Activated CD4-positive, alpha-beta T cell treated with anti-CD3 and anti-CD28 coated beads, Interleukin-2, amount 50 U/mL, for 48 hours (primary cell): ENCODE measurements at places on chromosomes 3 and 15.

DNA sequence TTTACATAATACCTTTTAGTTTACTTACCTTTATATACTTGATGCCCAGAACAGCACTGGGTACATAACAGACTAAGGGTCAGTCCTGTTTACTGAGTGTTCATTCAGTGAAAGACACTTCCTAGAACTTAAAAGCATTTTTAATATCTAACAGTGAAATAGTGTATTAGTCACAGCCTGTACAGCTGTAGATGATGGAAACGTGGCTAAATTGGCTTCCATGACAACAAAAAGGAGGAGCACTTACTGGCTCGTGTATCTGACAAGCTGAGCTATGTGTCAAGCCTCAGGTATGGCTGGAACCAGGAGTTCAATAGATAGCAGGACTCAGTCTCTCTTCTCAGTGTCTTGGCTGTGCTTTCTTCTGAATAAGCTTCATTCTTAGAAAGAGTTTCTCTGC is 40.2 kb downstream of the CMTM8 start:
- no peak for DNase-seq

DNA sequence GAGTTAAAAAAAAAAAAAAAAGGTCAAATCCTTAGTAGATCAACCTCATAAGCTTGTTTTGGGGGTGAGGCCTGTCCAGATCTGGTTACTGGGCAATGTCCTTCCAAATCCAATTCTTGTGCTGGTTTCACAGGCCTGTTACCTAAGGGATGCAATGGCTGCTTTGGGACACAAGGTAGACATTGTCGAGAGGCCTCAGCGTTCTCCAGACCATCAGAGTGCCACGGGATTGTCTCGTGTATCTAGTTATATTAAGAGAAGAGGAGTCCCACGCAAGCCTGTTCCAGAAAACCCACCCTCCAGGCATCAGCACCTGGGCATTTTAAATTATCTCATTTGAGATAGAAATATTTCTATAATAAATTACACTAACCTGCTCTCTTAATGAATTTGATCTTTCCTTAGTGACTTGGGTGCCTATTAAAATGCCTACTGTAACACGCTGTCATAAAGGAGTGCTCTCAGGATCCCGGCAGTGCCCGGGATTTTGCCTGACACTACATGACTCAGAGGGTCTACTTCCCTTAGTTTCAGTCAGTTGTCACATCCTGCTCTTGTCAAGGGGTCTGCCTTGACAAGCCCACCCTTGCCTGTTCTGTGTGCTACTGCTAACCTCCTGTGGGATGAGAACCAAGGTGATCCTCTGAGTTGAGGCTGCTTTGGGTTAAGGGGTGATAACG is 116.0 kb downstream of the LIPC start:
- no peak for DNase-seq

DNA sequence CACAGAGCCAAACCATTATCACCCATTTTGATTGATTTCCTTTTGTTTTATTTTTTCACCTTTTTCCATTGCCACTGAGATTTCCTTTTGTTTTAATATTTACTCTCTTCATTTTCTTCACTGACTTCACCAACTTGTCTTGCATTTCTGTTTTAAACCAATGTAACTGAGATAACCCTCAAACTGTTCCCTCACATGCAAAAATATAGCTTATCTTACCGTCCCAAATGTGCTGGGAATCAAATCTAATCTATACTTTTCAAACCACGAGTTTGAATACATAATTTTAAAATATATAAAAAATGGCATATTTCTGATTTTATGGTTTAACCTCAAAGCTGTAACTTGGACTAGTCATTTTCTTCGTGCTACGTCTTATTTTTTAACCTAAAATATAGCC is 143.8 kb downstream of the PLD1 start:
- DNase-seq, result no peak

- peak; percentile 46 for DNase-seq
Observed at GRCh38 chr15:31325595-31326155, 960 bp upstream of the KLF13 start.

DNA sequence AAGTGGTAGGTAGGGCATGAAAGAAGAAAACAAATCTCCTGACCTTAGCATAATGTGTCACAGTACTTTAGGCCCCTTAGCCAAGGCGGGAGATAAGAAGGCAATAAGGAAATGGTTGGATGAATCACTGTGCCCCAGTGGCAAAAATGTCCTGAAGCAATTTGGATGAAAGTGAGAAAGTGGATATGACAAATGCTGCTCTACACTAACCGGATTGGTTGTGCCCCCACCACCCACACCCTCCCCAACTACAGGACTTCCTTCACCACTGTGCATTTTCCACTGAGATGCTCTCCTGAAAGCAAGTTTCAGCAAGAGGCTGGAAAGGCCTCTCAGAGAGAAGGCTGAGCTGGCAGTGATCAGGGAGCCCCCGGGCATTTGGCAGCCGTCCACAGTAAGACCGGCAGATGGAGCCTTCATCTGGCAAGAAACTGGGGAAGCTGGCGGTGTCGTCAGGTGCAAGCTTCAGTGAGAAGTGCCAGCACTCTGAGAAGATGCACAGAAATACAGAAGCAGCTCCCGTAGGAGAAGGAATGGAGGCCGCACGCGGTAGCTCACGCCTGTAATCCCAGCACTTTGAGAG is 63.8 kb downstream of the ATP1B3 start:
- DNase-seq, result peak; percentile 67

DNA sequence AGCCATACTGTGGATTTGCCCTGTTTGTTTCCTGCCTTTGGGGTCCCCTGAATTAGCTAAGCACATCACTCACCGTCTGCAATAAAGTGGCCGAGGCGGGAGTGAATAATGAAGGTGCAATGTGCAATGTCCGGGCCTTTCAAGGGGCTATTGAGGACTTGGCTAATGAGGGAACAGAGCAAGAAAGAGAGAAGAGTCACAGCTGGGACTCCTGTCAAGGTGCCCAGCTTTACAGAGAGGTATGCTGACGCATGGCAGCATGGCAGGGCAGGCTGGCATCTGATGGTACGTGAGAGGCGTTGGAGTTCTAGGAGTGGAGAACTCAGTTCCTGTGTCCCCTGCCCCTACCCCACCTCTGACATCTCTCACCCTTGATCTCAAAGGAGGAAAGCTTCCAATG is 13.8 kb upstream of the ATP2B2 start:
- DNase-seq, result no peak

DNA sequence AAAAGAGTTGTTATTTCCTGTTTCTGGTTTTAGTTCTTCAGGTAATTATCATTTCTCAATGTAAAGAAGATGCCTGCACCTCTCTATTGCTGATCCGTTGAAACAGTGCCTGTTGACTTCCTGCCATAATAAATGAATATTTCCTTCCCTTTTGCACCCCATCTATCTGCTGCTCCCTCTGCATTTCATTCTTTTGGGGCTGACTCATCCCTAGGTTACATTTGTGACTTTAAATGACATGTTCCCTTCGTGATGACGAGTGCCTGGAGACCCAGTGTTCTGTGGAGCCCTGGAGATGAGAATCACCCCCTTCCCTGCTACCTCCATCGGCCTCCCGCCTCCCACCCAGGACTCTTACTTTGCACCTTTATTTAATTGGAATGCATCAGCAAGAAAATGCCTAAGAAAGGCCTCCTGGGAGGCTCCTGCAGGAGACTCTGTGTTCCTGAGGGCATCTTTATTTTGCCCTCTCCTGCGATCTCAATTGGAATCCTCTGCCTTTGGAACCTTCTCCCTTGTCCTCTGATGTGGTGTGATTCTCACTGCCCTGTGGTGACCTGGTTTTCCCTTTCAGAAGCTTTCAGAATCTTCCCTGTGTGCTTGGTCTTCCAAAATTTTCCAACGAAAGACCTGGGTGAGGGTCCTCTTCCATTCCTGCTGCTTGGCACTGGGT is 13.7 kb downstream of the LRRK1 start:
- DNase-seq, result no peak

GRCh38 chr15:85649372-85649771 is 145.4 kb downstream of the KLHL25 start:
- DNase-seq, result no peak

GRCh38 chr15:52228921-52229320 is 37.7 kb upstream of the GNB5 start:
- DNase-seq, result no peak

DNA sequence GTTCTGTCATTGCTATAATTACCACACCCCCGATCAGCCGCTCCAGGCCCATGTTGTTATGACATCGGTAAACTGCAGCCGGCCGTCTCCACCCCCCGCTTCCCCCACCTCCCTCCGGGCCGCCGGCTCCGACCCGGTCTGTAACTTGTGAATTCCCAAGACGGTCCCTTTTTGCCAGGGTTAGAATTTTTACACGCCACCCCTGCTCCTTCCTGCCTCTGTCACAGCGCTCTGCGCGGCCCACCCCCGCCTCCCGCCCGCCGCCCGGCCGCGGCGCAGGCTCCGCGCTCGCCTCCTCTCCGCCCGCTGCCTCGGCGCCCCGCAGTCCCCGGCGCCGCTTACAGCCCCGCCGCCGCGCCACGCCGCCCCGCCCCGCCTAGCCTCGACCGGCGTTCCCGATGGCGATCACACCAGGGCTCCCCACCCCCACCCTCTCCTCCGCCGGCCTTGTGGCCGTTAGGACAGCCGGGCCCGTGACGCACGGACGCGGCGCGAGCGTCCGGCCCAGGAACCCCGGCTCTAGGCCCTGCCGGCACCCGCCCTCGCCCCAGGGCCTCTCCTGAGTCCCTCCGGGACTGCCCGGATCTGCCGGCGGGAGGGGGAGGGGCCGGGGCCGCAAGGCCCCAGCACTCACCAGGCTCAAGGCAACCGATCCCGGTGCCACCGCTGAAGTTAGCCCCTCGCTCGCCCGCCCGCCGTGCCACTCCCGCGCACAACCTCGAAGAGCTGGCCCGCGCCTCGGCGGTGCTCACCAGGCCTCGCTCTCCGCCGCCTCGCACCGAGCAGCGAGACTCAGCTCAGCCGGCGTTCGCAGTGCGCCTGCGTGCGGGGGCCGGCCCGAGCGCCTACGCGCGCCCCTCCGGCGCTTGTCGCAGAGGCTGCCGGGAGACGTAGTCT is at the start of gene KPNA1:
Gene KPNA1 (minus strand): TSS at position 817 of the 897 bp plus-strand sequence. CDS start 18,374 bp downstream, outside the sequence.
- peak; percentile 83 for DNase-seq

DNA sequence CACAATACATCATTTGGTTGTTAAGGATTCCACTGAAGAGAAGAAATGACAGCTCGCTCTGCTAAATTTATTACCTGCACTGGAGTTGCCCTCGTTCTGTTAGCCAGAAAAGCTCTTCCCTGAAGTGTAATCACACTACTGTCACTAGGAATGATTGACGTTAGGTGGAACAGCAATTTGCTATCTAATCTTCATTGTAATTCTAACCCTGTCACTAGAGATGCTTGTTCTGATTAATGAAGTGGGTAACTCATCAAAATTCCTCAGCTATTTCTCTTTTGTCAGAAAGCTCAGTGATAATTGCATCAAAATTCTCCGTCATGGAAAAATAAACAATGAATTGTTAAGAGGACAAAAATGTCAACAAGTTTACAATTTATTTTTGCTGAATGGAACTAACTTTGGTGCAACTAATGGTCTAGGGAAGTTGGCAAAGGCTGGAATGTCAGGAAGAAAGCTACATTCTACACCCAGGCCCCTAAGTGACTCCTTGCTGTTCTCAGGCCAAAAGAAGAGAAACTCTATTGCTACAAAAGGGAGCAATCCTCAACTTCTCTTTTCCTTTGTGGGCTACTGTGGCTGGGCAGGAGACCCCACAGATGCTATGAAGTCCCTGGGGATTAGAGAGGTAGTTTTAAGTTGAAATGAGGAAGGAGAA is 34.1 kb downstream of the CCDC191 start:
- no peak for DNase-seq

- DNase-seq, result no peak
Observed at GRCh38 chr3:30201715-30202114, 404.7 kb upstream of the TGFBR2 start.

- DNase-seq, result no peak
Observed at GRCh38 chr15:84731774-84732173, 15.8 kb upstream of the SEC11A start.

DNA sequence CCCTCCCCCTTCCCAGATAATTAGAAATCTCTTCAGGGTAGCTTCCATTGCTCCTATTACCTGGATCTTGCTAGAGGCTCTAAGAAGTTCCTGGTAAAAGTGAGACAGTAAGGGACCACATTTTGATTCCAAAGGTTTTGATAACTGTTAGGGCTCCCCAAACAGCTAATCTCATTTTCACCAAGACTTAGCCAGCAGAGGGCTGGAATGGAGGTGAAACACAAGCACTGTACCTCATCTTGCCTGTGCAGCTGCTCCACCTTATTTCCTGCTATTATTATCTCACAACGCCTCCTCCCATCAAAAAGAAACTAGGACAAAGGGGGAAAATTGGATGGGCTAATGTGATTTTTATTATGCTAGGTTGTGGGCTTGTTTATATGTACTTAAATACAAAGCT is 7.3 kb downstream of the SETD5 start:
- DNase-seq, result no peak

DNA sequence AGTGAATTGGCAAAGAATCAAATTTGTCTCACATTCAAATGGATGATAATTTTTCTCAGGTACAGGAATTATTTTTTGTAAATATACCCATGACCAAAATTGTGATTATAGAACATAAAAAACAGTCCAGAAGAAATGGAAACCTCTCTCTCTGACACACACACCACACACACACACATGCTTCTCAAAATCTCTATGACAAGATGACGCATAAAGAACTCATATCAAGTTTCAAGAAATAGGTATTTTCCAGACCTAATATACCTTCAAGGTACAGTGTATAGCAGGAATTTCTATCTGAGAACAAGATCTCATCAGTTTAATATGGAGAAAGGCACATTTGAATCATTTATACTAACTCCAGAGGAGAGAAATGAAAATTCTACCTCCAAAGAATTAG is 1069.1 kb upstream of the ALCAM start:
- DNase-seq, result no peak

DNA sequence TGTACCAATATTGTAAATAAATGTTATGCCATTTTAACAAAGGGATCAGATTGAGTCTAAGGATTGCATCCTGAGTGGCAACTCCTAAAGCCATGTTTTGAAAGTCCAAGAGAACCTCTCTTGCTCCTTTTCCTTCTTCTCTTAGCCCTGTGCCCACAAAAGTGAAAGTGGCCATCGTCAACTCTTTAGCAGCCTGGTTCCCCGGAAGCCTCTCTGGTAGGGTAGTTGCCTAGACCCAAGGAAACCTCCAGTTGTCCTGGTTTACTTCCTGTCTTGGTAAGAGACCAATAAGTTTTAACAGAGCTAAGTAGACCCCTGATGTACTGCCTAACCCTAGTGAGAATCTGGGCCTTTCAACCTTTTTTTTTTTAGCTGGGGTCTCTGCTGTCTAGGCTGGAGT is 10.2 kb upstream of the ITPKA start:
- DNase-seq, result no peak

- DNase-seq, result no peak
Observed at GRCh38 chr15:69737916-69738315, 285.3 kb downstream of the RPLP1 start.

- DNase-seq, result no peak
Observed at GRCh38 chr3:65888980-65889706, 149.6 kb downstream of the MAGI1 start.

- no peak for DNase-seq
Observed at GRCh38 chr15:37941779-37942178, 7.3 kb downstream of the TMCO5A start.
